ENCODE measurements at places on chromosomes 5 and 9.

DNA sequence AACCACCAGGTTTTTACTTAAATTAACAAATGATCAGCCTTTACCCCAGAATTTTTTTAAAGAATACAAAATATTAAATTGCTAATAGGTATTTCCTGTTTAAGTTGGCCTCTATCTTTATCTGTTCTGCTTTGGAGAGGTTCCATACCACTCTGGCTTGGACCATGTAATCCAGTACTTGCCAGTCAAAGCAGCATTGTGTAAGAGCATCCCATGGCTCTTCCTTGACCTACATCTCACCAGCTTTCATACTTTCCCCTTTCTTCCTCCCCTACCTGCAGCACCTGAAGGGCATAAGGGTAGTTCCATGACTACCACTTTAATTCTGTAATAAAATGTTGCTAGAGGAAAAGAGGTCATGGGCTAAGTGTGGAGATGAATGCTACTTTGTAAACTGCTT, 140.8 kb upstream of the MTAP start:
- no peak for DNase-seq

DNA sequence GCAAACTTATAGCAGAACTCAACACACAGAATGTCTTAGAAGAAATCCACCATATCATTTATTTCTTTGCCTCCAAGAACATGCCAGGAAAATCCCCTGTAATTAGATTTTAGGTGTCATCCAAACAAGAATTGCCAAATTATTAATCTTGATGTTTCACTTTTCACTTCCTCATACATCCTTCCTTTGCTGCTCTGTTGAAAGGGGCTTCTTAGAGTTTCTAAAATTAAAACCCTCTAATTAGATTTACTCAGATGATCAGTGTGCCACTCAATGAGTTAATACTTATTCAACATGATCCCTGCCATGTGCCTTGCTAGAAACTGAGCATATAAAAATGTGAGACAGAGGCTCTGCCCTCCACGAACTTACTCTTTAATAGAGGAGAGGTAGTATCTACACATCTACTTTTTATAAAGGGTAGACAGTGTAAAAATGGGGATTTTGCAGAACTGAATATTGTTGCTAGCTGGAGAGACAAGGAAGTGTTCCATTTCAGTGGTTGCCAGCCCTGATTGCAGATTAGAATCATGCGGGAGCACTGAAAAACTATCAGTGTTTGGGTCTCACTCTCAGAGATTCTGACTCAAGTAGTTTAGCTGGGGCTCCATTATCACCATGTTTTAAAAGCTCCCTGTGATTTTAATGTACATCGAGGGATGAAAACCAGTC, 498.4 kb downstream of the TLE4 start:
- no peak for DNase-seq

GRCh38 chr9:112921549-112921948, 30.9 kb upstream of the SLC46A2 start:
- no peak for DNase-seq

DNA sequence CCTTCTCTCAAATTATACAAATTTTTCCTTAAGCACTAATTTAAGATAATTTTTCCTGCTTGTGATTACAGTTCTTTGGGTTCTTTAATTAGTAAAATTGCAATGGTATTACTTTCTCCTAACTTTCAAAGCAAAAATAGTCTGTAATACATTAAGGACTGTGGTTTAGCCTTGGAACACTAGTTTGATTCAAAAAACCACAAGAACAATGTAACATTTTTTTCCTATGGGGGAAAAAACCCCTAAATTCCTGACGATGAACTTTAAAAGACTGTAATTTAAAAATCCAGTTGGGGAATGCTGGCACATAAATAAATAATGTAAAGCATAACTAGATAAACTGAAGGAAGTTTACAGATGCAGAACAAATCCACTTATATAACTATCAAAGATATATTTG, 65.3 kb downstream of the CDC14B start:
- DNase-seq, result no peak

DNA sequence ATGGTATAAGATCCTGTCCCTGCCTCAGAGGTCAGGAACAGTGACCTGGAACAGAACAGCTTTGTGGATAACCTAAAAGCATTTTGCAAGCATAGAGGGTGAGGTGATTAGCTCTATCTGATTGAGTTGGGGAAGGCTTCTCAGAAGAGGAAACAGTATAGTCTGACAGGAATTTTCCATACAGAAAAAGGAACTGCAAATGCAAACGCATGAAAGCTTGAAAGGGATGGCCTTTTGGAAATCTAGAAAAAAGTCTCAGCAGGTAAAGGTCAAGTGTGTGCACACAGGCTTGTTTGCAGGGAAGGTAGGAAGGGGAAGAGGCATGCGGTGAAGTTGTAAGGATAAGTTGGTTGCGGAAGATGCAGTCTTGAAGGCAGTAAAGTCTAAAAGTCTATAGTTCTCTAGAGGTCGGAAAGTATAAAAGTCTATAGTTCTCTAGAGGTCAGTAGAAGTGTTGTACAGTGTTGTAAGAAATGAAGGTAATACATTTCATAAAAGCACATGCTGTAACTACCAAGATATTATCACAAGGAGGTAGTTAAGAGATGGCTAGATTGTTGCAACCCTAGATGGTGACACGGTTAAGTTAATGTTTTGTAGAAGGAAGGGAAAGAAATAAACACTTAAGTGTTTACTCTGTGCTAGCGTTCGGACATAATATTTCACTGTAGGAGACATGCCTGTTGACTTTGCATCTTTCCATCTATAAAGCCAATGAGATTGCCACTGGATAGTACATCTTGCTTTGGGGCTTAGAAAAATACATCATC, 16.7 kb upstream of the HSPB3 start:
- no peak for DNase-seq

DNA sequence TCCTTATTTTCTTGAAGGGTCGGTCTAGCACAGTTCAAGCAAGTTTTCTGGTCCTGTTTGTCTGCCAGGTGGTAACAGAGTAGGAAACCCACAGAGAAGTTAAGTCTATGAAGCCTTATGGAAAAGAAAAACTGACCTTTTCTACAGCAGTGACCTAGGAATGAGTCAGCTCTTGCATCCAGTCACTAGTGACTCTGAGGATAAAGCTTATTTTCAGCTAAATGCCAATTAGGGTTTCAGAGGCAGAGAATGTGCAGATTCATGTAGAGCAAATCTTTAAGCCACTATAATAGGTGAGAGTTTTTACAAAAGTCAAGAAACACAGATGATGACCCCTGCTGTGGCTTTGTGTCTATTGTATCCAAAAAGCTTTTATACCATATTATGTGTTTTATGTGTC, 100.7 kb downstream of the CWC27 start:
- peak; percentile 82 for DNase-seq

Data from neuronal stem cell (in vitro differentiated cells).